NCI-H2081 (cell line): ENCODE measurements at places on chromosomes 16 and 17.

- DNase-seq = peak; percentile 68
These were observed 19.0 kb downstream of the HEATR9 start for GRCh38 chr17:35849469-35850348.

DNA sequence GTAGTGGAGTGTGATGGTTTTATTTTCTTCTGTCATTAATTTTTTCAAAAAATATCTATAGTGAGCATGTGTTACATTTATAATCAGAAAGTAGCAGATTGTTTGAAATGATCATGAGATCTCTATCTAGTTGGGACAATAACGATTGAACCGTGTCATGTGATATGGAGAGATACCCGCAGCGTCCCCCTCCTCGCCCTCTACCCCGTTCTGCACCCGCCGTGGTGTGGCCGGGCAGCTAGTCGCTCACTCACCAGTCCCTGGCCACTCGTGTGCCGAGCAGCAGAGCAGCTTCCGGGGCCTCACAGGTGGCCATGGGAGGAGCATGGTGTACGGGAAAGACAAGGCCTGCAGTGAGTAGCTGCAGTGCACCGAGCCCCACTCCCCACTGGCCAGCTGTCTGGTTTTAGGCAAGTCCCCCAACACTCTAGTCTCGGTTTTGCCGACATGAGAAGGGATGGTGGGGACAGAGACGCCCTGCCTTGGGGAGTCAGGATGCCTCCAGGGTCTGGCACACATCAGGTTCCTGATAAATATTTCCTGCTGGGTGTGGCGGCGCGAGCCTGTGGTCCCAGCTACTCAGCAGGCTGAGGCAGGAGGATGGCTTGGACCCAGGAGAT lies 15.3 kb downstream of the MLYCD start:
- no peak for DNase-seq

GRCh38 chr17:14926526-14927122 lies 338.5 kb downstream of the PMP22 start:
- DNase-seq = peak; percentile 15

DNA sequence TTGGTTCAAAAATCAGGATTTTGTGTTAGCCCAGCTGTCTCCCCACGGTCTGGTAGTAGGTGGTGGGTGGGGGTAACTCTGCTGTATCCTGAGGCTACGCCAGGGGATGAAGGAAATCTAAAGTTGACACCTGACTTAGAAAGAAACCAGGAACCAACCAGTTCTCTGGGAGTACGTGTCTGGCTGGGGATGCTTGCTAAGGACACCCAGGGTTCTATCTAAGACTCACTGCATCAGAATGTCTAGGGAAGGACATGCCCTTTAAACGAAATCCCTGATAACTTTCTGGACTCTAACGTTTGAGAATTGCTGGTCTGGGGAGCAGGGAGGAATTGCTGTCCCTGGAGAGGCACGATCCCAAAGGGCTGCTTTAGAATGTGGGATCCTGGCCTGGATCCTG lies 39.2 kb upstream of the CES5A start:
- no peak for DNase-seq

- no peak for DNase-seq
These were observed 21.3 kb downstream of the SNX20 start for GRCh38 chr16:50659806-50660205.

DNA sequence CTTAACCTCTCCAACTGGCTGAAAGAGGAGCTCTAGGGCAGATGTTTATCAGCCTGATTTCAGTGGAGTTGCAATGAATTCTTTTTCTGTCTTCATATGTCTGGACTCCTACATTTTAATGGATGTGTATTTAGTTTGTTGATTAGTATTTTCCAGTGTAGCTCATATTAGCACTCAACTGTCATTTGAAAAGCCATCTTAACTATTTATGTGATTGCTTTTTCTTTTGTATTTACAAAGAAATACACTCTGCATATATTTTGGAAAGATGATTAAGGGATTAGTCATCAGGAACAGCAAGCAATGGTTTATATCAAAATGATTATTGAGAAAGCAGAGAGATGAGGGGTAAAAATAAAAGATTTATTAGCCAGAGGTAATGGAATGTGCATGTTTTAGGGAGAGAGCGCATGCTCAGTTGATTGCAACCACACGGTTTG lies 71.1 kb downstream of the WWOX start:
- no peak for DNase-seq

DNA sequence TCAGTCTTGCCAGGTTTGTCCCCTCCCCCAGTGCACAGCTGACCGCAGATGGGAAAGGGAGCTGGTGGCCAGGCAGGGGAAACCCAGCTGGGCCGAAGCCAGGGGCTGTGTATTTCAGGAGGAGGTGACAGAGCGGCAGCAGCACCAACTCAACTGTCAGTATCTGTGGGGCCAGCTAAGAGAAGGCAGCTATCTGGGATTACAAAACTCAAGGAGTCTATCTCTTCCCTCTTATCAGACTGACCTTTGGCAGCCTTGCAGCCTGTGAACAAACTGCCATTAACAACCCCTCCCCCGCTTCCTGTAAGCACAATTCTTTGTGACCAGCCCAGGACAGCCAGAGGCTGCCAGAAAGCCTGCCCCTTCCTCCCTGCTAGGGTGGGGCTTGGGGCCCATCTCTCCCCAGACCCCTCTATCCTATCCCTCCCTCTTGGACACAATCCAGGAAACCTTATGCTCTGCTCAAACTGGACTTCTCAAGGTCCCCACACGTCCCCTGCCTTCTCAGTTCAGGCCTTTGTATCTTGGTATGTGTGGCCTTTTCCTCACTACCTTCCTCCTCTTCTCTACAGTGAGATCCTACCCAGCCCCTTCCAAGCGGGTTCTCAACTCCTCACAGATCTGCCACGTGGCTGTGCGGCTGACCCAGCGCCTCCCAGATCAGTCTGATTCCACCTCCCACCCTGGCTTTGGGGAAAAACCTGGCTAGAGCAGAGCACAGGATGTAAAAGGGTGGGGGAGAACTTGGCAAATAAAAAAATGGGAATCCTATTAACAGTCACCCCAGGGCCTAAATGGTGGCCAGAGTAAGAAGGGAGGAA lies 10.5 kb downstream of the ST3GAL2 start:
- DNase-seq = no peak

DNA sequence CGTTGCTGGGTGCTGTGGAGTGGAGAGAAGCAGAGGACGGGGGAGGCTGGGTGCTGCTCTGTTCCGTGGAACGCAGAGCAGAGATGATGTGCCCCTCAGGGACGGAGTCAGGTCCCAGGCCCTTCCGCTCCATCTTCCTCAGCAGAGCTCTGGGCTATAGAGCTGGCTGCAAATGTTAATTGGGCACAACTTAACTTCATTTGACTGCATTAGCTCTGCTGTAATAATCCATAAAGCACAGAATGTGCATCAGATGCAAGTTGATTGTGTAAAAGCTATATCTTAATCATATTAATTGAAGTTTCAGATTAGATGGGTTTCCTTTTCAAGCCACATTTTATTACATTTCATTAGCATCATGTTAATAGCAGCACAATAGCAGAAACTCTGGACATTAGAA lies 212.6 kb downstream of the ABCC12 start:
- DNase-seq = no peak

DNA sequence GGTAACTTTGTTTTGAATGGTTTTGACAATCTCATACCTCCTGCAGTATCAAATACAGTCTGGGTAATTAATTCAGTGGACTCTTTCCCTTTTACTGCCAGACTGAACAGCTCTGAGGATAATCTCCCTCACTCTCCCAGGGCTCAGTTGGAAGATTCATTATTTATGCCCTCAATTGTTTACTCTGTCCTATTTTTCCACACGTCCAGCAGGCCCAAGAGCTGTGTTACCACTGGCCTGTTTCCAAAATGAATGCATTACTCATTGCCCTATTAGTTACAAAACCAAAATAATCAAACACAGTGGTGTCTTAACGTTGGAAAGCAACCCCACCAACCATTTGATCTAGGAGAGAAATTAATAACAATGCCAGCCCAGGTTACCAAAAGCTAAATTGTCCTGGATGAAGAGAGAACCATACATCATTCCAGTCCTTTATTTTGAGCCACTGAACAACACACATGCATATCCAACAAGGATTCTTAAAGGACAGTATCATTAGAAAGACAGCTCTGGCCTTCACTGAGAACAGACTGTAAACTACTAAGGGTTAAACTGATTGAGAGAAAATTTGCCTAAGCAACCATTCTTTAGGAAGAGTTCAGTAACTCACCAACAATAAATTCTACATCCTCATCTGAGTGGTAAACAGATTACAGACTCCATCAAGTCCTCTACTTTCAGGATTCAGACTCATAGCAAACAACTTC lies 34.5 kb downstream of the FAM222B start:
- DNase-seq = no peak

DNA sequence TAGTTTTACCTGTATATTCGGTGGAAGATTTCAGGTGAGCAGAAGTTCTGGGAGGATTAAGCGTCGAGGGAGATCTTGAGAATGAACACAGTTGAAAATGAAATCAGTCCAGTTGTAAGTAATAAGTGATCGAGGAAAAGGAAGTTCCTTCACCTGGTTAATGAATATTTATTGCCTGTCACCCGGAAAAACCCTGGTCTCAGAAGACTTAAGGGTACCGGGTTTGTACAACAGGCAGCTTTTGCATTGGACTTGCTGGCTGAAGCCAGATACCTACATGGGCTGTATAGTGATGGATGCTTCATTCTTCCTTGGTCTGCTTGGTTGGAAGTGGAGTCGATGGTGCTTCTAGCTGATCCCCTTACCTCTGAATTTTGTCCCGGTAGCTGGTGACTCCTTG lies 72.7 kb downstream of the PRKCA start:
- DNase-seq = no peak

DNA sequence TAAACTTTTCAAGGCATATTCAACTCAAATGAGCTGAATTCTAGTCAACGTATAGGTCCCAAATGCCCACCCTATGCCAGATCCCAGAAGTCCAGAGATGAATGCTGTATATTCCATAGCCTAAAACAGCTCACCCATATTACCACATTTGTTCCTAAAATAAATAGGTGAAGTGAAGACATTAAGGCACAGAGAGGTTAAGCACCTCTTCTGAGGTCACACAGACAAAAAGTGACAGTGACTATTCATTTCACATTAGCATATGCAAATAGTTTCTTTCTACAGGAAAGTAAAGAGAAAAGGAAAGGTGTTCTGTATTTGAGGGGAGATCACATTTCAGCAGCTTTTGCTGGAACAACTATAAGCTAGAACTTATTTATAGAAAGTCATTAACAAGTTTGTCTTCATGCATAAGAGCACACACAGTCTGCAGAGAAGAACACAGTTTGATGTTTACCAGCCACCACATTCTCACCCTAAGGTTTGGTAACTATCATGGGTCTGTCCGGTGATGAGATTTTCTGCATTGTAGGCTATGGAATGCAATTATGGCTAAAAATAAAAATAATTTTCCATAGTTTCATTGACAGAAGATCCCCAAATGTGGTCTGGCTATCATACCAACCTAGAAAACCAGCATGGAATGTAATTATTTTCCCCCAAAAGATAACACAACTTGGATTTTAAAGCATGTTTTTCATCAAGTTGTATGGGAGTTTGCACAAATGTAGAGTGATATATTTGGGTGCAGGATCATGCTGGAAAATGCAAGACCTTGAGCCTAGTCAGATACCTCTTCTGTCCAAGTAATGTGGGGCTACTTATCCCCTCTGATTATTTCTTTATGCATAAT lies 402.1 kb downstream of the UTP18 start:
- DNase-seq = no peak

- DNase-seq = no peak
These were observed 10.9 kb downstream of the DNAAF8 start for GRCh38 chr16:4745274-4745569.

DNA sequence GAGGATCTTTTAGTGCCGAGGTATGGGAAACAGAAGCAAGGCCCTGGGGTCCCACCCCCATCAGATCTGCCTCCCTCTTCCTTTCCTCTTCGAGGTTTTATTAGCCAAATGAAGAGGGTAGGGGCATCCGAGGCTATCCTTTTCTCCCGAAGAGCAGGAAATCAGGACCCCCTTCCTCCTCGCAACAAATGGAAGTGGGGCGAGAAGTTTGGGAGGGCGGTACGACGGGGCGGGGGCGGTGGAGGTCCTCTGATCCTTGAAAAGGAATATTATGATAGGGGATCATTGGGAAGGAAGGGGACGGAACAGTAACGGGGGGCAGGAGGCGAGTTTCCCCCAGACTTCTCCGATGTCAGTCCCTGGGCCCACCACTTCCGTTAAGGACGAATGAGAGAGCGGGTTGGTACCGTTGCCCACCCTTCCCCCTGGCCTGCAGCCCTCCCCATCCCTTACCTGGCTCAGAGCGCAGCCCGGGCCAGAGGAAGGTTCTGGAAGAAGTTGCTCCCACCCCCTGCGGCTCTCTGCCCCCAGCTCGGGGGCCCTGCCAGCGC lies 309 bp downstream of the FOXJ1 start:
- no peak for DNase-seq

- DNase-seq = no peak
These were observed 9.0 kb downstream of the SDK2 start for GRCh38 chr17:73635101-73635817.

- no peak for DNase-seq
These were observed 35.4 kb downstream of the SYCE1L start for GRCh38 chr16:77234611-77235010.

DNA sequence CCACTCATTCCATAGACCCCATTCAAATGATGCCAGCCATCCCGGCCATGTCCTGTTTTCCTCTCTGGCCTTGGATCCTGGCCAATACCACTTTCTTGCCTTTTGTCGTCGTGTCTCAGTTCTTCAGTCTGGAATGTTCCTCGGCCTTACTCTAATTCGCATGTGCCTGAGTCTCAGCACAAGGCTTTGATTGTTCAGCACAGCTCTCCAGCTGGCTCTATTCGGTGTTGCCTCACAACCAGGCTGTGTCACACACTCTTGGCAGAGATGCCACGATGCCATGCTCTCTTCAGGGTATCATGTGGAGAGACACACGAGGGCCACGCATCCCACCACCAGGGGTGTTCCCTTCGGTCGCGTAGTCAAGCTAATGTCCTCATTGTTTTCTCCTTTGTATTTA lies 1.8 kb upstream of the VPS4A start:
- no peak for DNase-seq

GRCh38 chr17:7647018-7647417 lies 3.7 kb upstream of the ATP1B2 start:
- no peak for DNase-seq

GRCh38 chr17:32940706-32941390 lies 12.9 kb downstream of the TMEM98 start:
- DNase-seq = no peak

- DNase-seq = peak; percentile 63
These were observed 18.2 kb upstream of the CMTM4 start for GRCh38 chr16:66714654-66715307.

- DNase-seq = no peak
These were observed 50.0 kb downstream of the SHISA9 start for GRCh38 chr16:12951392-12951791.

GRCh38 chr17:82267575-82268379 lies 5.7 kb downstream of the CSNK1D start:
- DNase-seq = no peak

GRCh38 chr16:83070416-83071209 lies 443.8 kb downstream of the CDH13 start:
- no peak for DNase-seq

DNA sequence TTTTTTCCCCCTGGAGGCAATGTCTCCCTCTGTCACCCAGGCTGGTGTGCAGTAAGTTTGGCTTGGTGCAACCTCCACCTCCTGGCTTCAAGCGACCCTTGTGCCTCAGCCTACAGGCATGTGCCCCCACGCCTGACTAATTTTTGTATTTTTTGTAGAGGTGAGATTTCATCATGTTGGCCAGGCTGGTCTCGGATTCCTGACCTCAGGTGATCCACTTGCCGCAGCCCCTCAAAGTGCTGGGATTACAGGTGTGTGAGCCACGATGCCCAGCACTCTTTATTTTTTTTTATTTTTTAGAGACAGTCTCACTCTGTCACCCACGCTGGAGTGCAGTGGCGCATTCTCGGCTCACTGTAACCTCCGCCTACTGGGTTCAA lies 113.2 kb downstream of the ABCC6 start:
- no peak for DNase-seq
